ENCODE measurements at places on chromosomes 5 and 9. TPM values are rescaled to one million over a fixed set of nuclear protein-coding genes. Genes with fewer than 3 reads are reported as not detected.

Gene PIP5K1B
- total RNA-seq: not detected

Gene EIF4EBP3
- 1.7 TPM for total RNA-seq

Gene TEX48
- total RNA-seq: not detected

Gene RGS14
- total RNA-seq: 10.3 TPM

Gene CDH10
- under 0.01 TPM for total RNA-seq

Gene PKN3
- 20.6 TPM for total RNA-seq

Gene PRUNE2
- 29.1 TPM for total RNA-seq

Gene ZDHHC11
- total RNA-seq: 0.80 TPM

Gene SLC6A19
- not detected for total RNA-seq

Gene ADAMTSL1
- 47.3 TPM for total RNA-seq

Gene GABBR2
- total RNA-seq: 39.2 TPM

Gene C9orf153
- total RNA-seq: 0.27 TPM

Gene GHR
- total RNA-seq: 1.7 TPM

Gene DMRTA1
- 0.27 TPM for total RNA-seq

Gene HAVCR2
- 0.07 TPM for total RNA-seq

Gene ERMP1
- total RNA-seq: 26.3 TPM

Gene SLC34A3
- not detected for total RNA-seq

Gene SCGB3A2
- total RNA-seq: not detected

Gene CNTLN
- 20.7 TPM for total RNA-seq

Data from thoracic aorta endothelial cell (primary cell).